ENCODE measurements at places on chromosomes 1 and 21. TPM values are rescaled to one million over a fixed set of nuclear protein-coding genes. Genes with fewer than 3 reads are reported as not detected.

Gene KCNK2
- 59.1 TPM for total RNA-seq

Gene RNU1-3
- 1,670 TPM for total RNA-seq

Gene PLD5
- total RNA-seq = not detected

Gene NCMAP
- total RNA-seq = not detected

Gene CR1
- total RNA-seq = not detected

Gene TTC39A
- 0.13 TPM for total RNA-seq

Gene DISC1
- 2.1 TPM for total RNA-seq

Gene ADORA3
- not detected for total RNA-seq

Gene KIAA1614
- 2.6 TPM for total RNA-seq

Gene HES3
- not detected for total RNA-seq

DNA sequence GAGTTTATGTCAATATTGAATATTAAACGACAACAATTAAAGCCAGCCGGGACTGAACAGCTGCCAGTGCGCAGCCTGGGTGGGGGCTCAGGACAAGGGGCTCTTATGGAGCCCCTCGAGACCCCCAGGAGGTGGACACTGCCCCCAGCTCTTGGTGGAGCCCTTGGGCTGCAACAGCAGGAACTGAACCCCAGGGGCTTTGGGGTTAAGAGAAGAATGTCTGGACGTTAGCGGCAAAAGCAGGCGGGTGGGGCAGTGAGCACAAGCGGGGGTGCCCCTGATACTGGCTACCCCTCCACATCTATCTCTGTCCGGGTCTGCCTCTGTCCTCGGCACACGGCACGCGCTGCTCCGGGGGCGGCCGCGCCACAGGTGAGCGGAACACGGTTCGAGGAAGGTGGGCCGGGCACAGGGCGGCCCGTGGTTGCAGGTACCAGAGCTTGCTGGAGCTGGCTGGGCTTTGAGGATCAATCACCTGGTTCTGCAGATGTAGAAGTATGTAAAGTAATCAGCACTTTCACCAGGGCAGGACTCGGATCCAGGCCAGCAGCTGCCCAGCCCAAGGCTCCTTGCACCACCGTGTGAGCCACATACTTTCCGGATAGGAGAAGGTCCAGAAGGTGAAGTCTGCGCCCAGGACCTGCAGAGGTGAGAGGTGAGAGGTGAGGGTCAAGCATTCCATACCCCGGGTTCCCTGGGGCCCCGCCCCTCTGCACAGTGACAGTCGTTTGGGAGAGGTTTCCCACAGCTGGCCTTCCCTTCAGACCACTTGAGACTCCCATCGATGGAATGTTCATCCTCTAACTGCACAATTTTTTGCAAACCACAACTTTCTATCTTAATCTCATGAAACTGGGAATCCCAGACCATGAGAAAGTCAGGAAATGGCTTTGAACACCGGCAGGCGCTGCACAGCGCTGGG, 12.4 kb upstream of the POFUT2 start:
- DNase-seq = no peak

DNA sequence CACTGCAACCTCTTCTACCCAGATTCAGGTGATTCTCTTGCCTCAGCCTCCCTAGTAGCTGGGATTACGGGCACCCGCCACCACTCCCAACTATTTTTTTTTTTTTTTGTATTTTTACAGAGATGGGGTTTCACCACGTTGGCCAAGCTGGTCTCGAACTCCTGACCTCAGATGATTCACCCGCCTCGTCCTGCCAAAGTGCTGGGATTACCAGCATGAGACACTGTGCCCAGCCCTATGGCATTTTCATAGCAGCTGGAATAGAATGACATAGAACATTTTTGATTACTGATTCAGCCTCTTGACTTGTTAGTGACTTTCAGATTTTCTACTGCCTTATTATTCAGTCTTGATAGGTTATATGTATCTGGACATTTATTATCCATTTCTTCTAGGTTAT, 1046.2 kb downstream of the AMY1C start:
- DNase-seq = no peak

- DNase-seq = no peak
These were observed 83.8 kb downstream of the PRKAA2 start for GRCh38 chr1:56728964-56729363.

GRCh38 chr1:150213170-150214098, 22.5 kb downstream of the ANP32E start:
- DNase-seq = no peak

GRCh38 chr1:115306146-115306545, 31.9 kb downstream of the NGF start:
- no peak for DNase-seq

GRCh38 chr1:18069903-18070302, 37.7 kb upstream of the IGSF21 start:
- DNase-seq = no peak

GRCh38 chr1:31423418-31423947, 10.5 kb downstream of the SERINC2 start:
- no peak for DNase-seq

DNA sequence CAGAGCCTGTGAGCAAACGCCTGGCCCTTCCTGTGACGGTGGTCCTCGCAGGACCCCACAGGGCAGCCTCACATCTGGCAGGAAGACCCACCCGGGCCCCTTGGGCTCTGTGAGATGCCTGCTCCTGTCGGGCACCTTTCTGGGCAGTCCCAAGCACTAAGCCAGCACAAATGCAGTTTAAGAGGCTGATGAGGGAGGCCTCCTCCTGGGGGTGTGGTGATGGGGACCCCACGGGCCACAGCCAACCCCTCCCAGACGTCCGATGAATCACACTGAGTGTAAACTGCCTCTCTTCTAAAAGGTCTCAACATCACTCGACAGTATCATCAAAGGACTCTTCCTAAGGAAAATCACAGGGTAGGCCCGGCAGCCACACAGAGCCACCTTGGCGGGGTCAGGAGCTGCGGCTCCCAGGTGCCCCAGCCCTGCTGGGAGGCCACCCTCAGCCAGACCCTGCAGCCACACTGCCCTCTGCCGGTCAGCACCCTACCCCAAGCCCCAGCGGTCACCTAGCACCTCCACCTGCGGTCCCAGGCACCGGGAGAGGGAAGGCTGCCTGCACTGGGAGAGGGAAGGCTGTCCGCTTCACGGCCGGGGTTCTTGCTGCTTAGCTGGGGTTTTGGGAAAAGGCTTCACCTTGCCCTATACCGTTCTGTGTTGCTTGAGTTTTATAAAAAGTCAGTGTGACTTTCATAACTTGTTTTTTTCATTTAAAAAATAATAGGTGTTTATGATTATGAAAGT, 3.9 kb upstream of the PRKCZ start:
- DNase-seq = no peak

DNA sequence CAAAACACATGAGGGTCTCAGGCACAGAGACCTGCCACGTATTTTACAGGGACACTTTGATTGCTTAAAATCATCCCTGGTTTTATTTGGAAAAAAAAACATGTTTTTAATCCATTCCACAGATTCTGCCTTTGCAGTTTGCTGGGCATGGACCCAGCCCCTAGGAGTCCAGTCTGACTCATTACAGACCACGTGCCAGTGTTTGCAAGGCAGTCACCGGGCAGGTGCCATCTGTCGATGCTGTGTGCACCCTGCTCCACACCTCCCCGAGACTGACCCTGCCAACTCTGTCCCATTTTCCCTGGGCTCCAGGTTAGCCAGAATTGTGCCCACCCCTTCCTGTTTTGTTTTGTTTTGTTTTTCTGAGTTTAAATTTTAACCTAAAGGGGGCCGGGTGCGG, 148.4 kb upstream of the TMEM51 start:
- no peak for DNase-seq

GRCh38 chr1:161088587-161089110, 709 bp downstream of the NECTIN4 start:
- peak; percentile 37 for DNase-seq

DNA sequence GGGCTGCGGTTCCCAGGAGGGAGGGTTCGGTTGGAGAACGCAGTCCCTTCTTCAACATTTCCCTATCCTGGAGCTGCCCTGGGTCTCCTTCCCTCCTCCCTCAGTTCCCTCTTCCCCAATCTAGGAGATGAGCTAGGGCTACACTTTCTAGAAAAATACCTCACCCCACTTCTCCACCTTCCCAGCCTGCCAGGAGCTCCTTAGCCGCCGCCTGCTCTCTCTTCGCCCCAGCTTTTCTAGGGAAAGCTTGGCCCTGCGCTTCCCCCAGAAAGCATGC, 488 bp upstream of the ADAMTS1 start:
- no peak for DNase-seq

DNA sequence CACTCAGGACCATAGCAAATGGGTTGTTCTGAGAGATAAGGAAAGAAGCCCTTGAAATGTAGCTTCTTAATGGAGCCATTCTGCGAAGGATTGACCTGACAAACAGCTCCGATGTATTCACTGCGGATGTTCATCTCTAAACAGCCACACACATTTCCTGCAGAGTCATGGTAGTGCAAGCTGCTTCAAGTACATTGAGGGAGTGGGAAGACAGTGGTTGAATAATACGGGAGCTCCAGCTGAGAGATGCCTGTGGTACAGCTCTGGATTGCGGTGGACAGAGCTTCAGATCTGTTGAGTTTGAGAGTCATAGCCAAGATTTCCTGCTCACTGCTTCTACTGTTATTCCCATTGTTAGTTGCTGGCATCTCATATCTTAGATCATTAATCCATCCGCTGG, 86.6 kb downstream of the ZBTB18 start:
- DNase-seq = no peak

DNA sequence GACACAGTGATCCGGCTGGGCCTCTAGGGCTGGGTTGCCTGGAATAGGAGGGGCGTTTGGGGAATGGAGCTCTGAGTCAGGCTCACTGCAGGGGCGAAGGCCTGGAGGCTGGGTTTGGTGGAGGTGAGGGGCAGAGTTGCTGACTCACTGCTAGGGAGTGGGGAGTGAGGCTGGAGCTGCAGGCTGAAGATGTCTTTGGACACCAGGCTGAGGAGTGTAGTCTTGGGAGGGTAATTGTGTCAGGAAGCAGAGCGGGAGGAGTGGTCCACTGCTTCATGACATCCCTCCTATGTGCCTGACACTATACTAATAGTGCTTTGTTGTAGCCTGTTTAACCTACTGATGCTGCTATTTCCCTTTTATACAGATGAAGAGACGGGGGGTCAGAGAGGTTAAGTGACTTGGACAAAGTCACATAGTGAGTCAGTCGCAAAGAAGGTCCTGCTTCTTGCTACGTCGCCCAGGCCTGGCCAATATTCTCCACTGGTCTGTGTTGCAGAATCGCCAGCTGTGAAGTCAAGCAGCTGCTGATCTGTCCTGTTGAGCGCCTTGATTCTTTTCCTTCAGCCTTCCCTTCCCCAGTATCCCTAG, 13.6 kb downstream of the ACTL8 start:
- peak; percentile 75 for DNase-seq

GRCh38 chr21:43635436-43635835, 23.9 kb downstream of the HSF2BP start:
- DNase-seq = no peak
